ENCODE measurements at places on chromosomes 1 and 21.

DNA sequence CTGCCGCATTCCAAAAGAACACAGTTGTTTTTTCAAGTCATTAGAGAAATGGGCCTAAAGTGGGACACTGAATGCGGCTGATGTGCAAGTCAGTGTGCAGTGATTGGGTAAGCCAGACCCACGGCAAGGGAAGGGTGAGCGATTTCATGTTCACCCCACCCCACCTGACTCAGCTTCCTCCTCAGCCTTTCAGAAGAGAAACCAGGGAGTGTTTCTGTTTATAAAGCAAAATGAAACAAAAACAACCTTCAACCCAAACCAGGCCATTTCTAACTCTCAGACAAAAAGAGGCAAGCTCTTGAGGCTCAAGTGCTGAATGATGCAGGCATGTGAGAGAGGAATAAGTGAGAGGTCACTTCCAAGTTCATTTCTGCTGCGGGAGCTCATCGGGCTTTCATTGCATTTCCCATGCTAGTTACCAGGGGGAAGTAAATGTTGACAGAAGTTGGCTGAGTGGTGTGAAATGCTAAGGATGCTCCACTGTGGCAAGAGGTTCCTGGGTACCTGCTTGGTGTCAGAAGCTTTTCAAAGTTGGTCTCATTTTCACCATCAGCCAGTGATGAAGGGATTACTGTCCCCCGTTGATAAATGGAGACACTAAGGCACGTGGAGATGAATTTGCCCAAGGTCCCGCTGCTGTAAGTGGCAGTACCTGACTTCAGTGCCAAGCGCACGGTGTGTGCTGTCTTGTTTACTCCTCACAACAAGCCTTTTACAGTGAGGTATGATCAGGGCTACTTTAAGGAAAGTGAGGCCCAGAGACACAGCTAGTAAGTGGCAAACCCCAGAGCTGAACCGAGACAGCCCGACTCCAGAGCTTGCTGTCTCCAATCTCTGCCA, 29.1 kb downstream of the STPG1 start:
- DNase-seq, result no peak

DNA sequence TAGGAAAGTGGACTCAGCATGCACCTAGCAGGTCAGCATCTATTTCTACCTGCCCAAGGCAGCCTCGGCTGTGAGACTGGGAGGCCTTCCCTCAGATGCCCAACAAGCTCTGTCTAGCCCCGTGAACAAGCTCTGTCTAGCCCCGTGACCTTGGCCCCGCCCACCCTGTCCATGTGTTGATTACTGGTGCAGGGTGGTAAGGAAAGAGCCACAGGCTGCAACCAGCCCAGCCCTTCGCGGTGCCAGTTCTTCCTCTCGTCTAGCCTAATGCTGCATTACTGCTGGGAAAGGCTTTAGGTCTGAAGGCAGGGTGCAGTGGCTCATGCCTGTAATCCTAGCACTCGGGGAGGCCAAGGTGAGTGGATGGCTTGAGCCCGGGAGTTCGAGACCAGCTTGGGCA, 2.2 kb downstream of the GPR153 start:
- DNase-seq, result no peak

- no peak for DNase-seq
Observed at GRCh38 chr1:211328866-211329475, 2.3 kb downstream of the TRAF5 start.

DNA sequence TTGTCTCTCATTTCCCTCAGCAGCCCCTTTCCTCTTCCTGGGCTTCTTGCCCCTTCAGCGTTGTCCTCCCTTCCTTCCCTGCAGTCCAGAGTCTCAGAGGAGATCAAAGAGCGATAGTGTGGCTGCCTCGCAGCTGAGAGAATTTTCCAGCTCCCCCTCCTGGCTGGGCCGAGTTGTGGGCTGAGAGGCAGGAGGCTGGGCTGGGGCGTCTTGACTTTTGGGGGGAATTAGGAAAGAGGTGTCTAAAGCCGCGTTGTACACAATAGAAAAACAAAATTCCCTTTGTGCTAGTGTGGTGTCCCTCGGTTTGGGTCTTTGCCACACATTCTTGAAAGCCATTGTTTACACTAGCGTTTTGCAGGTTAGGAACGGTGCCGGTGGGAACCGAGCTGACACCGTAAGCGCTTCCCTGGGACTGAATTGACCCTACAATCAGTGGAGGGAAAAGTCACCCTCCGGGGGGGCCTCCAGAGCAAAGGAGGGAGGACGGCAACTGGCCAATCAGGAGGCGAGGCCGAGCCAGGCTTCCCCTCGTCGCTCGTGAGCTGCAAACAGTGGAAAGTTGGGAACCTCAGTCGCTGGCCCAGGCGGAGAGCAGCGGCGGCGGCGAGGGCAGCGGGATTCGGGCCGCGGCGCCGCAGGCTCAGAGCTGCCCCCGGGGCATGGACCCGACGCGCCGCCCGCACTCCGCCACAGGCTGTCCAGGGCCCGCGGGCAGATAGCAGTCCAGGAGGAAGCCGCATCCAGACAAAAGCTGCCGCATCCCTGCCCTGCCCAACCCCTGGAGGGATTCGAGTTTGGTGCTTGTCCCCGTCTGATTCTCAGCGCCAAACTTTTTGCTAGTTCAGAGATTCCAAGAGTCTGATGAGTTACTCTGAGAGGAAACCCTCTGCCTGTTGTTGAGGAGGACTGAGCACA, at the start of gene HMCN1:
HMCN1 (plus strand) TSS at position 574 of the 918 bp plus-strand sequence. CDS start 389 bp downstream, outside the sequence.
- no peak for DNase-seq

GRCh38 chr1:245822996-245823395, 668.2 kb downstream of the KIF26B start:
- DNase-seq, result no peak

- DNase-seq, result no peak
Observed at GRCh38 chr1:13682444-13682843, 17.5 kb upstream of the PRDM2 start.

- no peak for DNase-seq
Observed at GRCh38 chr1:214360525-214361164, 79.7 kb downstream of the SMYD2 start.

- DNase-seq, result no peak
Observed at GRCh38 chr1:59434336-59434735, 137.4 kb downstream of the FGGY start.

GRCh38 chr1:112935461-112936111, 20.4 kb downstream of the SLC16A1 start:
- DNase-seq, result no peak

- DNase-seq, result no peak
Observed at GRCh38 chr1:184031409-184032107, 6.0 kb downstream of the COLGALT2 start.

DNA sequence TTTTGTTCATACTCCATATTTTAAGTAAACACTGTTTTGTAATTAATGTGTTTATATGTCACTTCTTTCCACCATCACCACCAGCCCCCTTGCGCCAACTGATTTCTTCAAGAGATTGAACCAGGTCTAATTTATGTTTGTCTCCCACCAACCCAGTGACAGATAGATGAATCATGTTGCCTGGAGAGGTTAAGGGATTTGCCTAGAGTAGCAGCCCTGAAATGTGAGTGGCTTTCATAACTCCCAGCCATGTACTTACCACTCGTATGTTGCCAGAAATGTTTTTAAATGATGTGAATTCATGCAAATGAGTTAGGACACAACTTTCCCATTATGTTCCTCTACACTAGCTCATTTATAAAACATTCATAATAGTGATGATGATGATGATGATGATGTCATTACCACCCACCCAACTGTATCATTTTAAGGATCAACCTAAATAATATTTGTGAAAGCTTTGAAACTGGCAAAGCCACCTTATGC, 86.9 kb downstream of the LRRC8D start:
- no peak for DNase-seq

DNA sequence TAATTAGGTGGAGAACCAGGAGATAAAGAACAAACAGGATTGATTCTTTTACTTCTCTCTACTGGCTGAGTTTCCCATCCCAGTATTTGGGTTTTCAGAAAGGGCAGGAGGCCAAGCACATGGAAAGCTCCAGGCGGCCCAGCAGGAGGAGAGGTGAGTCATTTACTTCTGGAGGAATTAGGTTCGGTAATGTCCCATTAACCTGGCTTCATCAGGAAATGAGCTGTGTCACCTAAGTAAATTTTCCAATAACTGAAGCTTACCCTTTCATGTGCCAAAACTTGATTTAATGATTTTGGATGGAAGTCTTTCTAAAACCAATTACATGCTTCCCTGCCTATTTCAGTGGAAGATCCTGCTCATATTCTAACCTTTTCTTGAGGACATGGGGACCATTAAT, 257.6 kb upstream of the USP24 start:
- DNase-seq, result no peak

DNA sequence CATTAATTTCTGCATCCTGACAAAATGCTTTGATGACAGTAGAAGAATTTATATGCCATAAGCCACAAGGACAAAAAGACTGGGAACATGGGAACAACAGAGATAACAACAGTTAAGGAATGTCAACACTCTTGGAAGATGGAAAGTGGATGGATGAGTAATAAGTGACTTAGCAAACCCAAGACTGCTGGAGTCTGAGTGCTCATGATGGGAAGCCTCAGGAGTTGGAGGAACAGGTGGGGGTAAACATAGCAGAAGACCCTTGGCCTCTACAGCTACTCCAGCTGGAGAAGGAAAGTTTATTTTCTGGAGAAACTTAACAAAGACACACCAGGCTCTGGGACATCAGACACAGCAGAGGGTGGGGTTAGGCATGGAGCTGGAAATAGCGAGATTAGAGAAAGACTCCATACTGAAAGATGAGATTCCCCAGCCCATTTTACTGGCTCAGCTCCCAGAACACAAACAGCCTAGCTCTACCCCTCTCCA, 13.6 kb downstream of the G0S2 start:
- no peak for DNase-seq

- DNase-seq, result no peak
Observed at GRCh38 chr1:207089627-207090355, 1.1 kb downstream of the C4BPB start.

- DNase-seq, result no peak
Observed at GRCh38 chr1:59298026-59298583, 1.2 kb downstream of the FGGY start.

- no peak for DNase-seq
Observed at GRCh38 chr1:188867614-188868013, 1610.0 kb downstream of the BRINP3 start.

GRCh38 chr1:244796719-244797406, 38.6 kb upstream of the COX20 start:
- DNase-seq, result no peak

GRCh38 chr1:27438621-27439061, 46.2 kb downstream of the GPR3 start:
- DNase-seq, result no peak

DNA sequence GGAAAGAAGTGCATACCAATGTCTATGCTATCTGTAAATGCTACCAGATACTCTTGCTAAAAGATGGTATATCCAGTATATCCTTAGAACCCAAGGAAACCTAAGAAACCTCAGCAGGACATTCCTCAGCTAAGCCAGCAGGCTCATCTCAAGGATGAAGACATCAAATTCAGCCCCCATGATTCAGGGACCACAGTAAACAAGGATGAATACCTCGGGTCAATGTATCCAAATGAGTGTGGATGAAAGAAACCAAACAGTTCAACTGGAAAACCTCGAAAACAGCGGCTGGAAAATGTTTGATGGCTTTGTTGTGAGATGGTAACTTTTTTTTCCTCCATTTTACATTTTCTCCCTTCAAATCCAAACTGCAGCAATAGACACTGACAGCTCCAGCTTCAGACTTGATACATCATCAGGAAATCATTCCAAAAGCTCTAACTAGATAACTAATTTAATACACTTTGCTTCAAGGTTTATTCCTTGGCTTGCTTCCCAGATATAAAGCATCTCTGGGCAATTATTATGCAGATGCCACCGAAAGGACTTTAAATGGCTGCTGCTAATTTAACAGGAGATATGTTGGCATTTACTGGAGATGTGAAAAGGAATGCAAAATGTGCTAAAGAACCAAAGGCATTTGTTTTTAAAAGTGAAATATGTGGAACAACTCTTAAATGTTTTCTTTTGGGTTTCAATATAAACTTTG, 73.6 kb downstream of the SMYD2 start:
- DNase-seq, result no peak

GRCh38 chr1:107342316-107342715, 201.5 kb downstream of the NTNG1 start:
- no peak for DNase-seq

GRCh38 chr1:119711804-119712341, at the start of gene PHGDH:
TSS of gene PHGDH (plus strand) at chr1:119711934. CDS start at chr1:119712023, 89 bp downstream.
- peak; percentile 65 for DNase-seq

DNA sequence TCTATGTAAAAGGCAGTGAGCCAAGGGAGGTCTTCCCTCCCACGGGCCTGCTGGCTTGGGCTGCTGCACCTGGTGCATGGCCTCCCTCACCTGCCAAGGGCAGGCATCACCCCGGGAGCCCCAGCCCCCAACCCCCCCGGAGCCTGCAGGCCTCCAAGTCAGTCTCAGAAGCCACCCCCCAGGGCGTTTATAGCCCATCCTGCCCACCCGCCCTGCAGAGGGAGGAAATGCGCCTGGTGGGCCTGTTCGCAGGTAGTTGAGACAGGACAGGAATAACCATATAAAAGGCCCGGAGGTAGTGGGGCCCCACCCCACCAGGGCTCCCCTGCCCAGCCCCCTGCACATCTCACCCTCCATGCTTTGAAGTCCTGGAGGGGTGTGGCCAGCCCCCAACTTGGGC, 18.2 kb upstream of the ARF1 start:
- DNase-seq, result no peak

- no peak for DNase-seq
Observed at GRCh38 chr1:48757363-48757762, 19.3 kb downstream of the BEND5 start.

DNA sequence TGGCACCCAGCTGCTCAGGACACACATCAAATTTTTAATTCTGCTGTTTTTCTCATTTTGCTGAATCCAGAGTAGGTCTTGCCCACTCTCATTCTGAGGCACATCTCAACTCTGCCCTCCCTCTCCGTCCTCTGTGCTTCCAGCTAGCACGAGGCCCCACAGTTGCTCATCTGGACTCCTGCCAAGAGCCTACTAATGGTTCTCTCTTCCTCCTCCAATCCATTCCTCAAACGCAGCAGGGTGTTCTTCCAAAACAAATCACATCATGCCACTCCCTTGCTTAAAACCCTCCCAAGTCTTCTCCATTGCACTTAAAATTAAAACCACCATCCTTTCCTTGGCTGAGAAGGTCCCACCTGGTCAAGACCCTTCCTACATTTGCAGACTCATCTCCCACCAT, 49.8 kb upstream of the SCAF4 start:
- no peak for DNase-seq

- no peak for DNase-seq
Observed at GRCh38 chr1:224287714-224288113, 42.3 kb downstream of the NVL start.

DNA sequence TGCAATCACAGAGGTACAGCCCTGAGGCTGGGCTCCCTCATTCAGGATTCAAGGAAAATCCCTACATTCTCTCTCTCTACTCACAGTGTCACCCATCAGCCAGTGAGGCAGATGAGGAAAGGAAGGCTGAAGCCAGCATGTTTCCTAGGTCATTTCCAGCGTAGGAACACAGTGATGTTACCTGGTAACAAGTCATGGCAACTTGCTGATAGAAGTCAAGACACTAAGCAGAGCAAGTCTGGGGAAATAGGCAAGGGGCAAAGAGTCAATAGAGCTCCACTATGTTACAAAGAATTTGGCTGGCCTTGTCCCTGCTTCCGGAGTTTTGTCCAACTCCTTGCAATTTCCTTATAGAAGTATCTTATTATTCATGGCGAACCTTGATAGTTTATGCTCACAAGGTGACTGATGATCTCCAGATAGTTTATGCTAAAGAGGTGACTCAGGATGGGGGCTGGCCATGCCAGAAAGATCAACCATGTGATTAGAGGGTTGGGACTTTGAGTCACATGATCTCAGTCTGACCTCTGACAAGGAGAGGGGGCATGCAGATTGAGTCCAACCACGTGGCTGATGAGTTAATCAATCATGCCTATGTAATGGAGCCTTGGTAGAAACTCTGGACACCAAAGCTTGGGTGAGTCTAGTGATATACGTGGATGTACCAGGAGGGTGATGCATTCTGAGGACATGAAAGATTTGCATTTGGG, 51.1 kb downstream of the SUSD4 start:
- DNase-seq, result no peak

Data from natural killer cell treated with Interleukin-12 subunit alpha and Interleukin-12 subunit beta and Interleukin-15 and Interleukin-18, amount 100 ng/mL, for 72 hours (primary cell).